ENCODE measurements at places on chromosomes 1 and 21.
A peak's percentile ranks its signal among the peaks of the same experiment; 100 is the strongest.

GRCh38 chr21:15272171-15272570 lies 207.4 kb upstream of the NRIP1 start:
- no peak for DNase-seq

DNA sequence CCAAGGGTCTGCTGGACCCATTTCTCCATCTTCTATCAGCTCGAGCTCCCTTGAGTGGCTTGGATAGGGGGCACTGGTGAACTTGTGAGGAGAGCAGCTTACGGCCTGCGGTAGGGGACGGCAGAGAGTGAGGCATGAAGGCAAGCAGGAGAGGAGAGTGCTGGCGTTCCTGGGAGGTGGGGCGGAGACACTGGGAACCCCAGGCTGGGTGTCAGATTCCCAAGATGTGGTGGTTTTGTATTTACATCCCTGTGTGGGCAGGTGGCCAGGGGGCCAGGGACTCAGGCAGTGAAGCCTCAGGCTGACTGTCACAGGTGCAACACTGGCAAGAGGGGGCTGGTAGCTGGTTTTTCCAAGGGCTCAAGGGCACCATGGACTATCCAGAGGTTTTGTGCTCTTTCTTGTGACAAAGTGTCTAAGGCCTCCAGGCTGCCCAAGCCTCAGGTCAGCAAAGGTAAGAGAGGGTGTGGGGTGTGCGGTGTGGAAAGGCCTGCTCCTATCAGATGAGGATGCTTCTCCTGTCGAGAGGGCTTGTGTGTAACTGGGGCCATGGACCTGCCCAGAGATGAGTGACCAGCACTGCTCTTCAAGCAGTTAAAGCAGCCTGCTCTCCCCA lies 45.1 kb upstream of the ROR1 start:
- DNase-seq = no peak

DNA sequence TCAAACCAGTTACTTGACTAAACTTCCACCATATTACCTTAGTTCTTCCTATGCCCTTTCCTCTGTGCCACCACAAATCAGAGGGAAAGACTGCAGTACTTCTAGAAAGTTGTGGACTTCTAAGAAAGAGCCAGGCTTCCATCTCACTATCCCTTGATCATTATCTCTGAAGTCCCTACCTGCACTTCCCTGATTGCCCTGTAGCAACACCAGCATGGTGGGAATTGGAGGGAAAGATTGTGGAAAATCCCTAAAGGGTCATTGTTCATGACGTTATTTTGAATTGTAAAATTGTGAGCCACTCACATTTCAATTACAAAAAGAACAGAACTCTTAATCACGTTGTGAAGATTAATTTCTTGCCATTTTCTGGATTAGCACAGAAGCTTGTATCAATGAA lies 23.4 kb upstream of the KIAA1614 start:
- no peak for DNase-seq

GRCh38 chr1:1833456-1833855 lies 55.2 kb upstream of the NADK start:
- DNase-seq = no peak

DNA sequence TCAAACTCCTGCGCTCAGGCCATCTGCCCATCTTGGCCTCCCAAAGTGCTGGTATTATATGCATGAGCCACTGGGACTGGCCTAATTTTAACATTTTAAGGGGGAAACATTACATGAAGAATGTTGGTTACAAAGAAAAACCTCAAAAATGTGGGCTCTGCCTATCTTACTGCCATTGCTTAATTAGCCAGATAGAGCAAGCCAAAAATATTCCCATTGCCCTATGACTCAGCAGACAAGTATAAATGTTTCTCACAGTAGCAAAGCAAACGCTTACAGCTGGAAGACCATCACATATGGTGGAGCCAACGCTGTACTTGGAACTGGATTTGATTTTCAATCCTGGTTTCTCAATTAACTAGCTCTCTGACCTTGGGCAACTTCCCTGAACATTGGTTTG lies 502.0 kb downstream of the SMYD3 start:
- no peak for DNase-seq

DNA sequence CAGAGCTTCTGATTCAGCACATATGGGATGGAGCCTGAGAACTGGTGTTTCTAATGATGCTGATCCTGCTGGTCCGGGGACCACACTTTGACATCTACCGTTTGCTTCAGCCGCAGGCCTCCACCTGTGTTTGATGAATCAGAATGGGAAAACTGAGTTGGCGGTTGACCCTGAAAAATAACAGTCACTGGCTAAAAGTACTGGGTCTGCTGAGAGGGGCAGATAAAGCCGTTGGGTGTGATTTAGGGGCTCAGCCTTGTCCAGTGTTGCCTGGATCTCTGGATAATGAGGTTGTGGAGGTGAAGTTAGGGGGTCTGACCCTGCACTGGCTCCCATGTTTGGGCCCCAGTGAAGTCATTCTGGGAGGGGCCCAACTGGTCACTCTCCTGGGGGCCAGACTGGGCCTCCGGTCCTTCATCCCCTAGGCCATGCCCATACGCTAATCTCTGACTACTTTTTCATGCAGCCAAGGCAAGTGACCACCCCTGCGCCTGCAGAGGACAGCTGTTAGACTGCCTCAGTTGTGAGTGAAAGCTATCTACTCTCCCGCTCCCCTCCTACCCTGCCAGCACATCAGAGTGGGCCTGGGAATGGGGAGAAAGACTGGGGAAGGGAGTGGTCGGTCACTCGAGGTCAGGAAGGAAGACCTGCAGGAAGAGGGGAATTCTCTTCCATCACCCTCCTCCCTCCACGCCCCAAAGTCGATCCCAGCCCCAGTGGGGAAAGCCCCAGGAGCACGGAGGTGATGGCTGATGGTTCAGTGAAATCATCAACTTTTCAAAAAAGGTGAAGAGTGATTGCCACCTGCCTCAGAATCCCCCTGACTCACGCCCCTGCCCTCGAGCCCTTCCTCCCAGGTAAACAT lies 27.7 kb downstream of the VASH2 start:
- DNase-seq = no peak

DNA sequence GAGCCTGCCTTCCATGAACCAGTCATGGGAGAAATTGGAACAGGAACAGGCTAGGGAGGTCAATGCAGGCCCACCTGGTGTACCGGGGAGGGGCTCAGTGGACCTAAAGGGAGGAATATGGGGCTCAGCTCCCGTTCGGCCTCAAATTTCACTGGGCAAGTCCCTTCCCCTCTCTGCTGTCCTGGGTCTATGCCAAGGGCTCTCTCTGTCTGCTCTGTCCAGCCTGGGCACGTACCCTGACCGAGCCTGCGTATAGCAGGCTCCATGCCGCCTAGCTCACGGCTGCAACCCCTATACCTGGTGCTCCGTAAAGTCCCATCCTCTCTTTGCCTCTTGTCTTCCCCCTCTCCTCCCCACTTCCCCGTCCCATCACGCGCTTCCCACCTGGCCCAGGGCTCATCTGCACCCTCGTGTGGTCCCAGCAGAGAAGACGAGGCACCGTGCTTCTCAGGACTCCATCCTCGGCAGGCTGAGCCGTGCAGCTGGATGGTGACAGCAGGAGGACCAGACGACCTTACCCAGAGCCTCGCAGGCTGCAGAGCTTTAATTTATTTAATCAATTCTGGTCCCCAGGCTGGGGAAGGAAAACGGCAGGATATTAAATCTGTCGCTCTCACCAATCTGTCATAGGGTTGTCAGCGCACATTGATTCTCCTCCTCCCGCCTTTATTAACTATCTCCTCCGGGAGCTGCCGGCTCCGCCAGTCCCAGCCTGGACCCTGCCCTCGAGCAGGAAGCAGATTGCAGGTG lies 25.0 kb upstream of the DISP3 start:
- DNase-seq = peak; percentile 82

DNA sequence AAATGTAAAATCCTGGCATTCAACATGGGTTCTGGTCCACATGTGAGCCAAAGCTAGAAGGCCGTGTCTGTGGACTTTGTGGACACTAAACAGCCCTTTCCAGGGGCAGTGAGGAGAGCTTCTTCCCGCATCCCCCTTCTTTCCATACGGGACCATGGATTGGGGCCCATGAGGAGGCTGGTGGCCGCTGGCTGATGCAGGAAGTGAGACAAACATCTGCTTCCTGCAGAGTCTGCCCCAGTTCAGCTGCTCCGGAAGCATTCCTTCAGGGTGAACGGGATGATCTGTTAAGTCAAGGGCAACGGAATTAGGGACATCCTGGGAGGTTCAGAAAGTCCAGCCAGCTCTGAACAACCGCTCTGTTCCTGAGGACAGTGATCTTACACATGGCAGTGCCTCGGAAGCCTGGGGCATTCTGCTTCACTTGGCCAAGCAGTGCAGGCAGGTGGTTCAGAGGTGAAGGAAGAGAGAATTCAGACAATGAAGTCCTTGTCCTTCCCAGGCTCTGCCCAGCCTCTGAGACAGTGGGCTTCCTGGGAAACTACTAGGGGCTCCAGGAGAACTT lies 1.5 kb downstream of the CA6 start:
- DNase-seq = no peak

- peak; percentile 40 for DNase-seq
Measured at GRCh38 chr1:30218438-30218837, 504.9 kb downstream of the MATN1 start.

GRCh38 chr1:225892307-225892706 lies 3.4 kb upstream of the LEFTY1 start:
- no peak for DNase-seq

- no peak for DNase-seq
Measured at GRCh38 chr1:169959686-169960085, 66.0 kb upstream of the SCYL3 start.

DNA sequence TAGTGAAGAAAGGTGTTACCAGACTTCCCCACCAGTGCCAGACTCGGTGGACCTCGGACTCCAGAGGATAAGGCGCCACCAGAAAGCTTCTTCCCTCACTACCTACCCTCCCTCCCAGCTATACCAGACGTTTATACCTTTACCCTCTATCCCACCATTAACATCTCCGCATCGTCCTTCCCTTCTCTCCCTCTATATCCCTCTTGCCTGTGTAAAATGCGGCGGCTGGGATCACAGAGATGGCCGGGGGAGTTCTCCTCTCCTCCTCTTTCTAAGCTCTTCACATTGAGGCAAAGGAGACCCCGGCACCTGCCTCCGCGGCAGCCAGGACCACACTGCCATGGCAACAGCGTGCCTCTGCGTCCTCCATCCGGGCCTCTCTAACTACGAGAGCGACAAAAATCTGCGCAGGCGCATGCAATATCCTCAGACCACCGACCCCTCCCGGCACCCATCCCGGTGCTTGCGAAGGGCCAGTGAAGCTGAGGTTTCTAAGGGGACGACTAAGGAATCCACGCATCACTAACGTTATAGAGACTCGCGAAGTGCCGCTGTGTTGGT lies at the start of gene CCDC181:
CCDC181 (minus strand) TSS at position 394 of the 561 bp plus-strand sequence. CDS start 2,547 bp downstream, outside the sequence.
- peak; percentile 88 for DNase-seq

DNA sequence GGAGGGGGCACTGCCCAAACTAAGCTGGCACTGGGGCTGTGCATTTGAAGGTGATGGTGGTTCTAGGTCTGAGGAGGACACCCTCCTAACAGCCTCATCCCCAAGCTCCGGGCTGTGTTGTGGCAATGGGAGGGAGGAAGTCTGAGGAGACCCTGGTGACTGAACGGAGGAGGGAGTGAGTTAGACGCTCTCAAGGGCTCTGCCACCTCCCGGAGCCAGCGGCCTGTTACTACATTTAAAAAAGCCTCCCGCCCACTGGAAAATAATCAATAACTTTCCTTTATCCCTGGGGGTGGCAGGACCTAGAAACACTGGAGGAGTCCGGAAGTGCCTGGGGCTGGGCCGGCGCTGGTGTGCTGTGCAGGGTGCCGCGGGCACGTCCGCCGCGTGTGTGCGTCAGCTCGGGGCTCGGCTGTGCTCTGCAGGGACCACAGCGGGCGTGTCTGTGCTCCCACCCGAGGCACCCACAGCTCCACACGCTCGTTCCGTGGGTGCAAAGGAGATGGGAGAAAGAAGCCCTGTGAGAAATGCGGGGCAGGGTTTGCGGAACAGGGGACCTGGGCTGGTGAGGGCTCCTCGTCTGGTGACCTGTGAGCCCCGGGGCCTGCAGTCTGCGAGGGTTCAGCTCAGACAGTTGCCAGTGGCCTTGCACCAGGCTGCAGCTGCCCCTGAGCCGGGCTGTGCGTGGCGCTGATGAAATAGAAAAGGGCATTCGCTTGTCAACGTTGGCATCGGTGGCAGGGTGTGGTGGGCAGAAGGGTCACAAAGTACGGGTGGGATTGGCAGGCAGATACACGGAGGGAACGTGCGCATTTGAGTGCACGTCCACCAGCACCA lies 5.3 kb downstream of the SAMD11 start:
- DNase-seq = no peak

DNA sequence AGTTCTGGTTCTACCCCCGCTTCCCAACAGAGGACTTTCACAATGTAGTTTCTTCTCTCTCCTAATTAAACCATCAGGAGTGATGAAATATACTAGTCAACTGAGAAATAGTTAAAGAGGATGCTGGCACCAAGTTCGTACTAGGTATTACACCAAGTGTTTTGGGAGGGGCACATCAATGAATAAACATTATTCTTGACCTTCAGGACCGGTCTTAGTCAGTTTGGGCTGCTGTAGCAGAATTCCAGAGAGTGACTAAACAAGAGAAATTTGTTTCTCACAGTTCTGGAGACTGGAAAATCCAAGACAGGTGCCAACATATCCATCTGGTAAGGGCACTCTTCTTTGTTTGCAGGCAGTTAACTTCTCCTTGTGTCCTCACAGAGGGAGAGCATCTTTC lies 103.8 kb downstream of the SPATA17 start:
- peak; percentile 10 for DNase-seq

DNA sequence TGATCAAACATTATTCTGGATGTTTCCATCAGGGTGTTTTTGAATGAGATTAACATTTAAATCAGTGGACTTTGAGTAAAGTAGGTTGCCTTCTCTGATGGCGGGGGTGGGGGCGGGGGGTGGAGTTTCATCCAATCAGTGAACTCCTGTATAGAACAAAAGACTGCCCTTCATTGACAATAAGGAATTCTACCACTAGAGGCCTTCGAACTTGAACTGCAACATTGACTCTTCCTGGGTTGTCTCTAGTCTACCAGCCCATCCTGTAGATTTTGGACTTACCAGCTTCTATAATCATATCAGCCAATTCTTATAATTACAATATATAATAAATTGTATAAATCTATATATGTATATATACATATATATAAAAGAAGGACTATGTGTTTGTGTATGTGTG lies 520.4 kb upstream of the CXADR start:
- DNase-seq = no peak

GRCh38 chr1:30692948-30693301 lies 30.5 kb downstream of the MATN1 start:
- no peak for DNase-seq

DNA sequence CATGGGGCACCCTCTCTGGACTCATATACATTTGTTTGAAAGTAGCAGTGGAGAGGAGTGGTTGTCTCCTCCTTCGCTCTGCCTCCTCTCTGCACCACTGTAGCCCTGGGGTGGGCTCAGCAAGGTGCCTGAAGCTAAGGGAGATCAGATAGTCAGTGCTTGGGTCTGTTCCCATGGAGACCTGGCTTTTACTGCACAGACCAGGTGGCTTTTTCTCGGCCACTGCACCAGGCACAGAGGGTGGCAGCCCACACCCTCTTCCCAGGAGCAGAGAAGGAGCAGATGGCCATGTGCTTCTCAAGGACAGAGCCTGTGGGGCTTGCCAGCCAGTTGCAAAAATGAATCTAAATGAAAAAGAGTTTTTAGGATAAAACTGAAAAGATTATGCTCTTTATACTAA lies 123.4 kb upstream of the KCNK1 start:
- peak; percentile 94 for DNase-seq
